ENCODE measurements at places on chromosomes 11 and 22.

DNA sequence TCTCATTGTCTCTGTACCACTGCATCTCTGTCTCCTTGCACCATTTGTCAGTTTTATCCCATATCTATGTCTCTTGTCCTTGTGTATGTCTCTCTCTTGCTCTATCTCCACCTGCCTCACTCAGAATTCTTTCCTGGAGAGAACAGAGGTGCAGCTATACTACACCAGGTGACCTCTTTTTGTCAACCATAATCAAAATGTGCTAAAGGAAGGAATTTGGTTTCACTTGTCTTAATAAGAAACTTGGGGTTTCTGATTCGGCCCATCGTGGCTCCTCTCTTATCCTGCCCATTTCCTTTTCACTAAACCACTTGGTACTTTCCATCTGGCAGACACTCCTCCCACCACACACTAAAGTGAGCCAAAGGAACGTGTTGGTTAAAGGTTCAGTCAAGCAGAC lies 2.0 kb upstream of the C11orf42 start:
- DNase-seq: no peak

GRCh38 chr11:4522339-4522738 lies 22.7 kb upstream of the OR52M1 start:
- no peak for DNase-seq

- DNase-seq: no peak
Observed at GRCh38 chr11:126725521-126725920, 275.0 kb downstream of the KIRREL3 start.

DNA sequence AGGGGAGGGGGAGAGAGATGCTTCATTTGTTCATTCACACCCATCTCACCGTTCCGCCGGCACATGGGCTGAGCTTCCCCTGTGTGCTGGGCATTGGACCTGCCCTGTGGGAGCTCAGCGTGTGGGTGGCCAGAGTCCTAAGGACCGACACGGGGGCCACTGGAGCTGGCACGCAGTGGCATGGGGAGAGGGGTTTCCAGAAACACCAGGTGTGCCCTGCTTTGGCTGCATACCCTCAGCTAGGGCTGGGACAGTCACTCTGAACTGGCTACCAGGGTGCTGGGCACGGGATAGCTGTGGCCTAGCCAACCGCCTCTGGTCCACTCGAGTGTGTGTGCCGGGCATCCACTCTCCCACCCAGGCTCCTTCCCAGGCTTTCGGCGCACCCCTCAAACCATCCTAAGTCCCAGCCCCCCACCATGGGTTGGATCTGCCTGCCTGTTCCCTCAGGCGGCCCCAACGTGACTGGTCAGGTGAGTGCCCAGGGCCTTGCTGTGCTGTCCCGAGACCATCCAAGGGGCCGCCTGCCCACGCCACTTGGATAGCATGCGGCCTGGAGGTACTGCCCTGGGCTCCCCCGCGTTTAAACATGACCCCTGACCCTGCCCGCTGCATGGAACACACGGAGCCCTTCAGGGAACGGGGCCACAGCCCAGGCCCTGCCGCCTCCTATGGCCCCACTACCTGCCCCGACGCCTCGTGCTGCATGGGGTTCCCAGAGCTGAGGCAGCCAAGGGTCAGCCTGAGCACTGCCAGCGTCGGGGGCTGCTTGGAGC lies 51.6 kb upstream of the LINC01488 start:
- no peak for DNase-seq

DNA sequence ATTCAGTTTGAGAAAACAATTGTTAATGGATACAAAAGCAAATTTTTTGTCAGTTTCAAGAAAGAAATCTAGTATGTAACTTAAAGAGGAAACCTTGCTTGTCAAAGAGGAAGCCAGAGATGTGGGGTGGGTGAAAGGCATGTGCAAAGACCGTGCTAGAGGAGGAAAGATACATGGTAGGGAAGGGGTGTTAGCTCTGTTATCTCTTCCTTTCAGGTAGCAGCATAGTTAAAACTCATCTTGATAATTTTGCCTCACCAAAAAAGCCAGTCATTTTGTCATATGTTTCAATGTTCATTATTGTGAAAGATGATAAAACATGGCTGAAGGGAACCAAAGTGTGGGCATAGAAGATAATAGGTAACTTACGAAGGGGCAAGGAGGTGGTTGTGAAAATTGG lies 2.6 kb upstream of the MS4A2 start:
- no peak for DNase-seq

DNA sequence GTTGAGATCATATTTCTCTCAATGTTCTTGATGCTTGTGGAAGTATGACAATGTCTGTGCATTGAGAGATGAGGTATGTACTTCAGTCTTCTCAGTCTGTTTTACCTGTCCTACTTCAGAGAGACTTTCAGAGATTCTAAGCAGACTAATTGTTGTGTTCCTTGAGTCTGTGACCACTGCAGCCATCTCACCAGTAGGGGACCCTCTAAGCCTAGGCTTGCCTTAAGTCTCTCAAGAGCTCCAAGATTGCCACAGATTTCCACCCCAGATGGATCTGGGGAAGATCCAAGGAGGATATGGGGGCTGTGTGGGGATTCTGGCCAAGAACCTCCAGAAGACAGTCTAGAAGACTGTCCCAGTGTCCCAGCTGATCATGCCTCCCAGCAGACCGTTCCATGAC lies 179.9 kb upstream of the PLET1 start:
- no peak for DNase-seq

- no peak for DNase-seq
Observed at GRCh38 chr22:41826430-41827383, 6.2 kb upstream of the SREBF2 start.

DNA sequence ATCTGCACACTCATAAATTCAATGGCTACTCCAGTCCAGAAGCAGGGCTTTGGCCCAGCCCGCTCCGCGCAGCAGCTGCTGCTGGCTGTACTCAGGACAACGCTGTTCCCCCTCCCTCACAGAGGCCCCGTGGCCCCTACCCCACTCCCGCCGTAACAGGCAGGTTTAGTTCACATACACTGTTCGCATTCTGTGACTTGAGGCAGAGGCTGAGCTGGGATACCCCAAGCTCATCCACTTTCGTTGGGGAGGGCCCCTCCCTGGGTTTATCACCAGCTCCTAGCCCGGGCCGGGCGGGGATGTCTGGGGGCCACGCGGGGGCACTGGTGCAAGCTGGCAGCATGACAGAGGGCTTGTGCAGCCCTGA lies 52.4 kb downstream of the SYT13 start:
- DNase-seq: no peak

DNA sequence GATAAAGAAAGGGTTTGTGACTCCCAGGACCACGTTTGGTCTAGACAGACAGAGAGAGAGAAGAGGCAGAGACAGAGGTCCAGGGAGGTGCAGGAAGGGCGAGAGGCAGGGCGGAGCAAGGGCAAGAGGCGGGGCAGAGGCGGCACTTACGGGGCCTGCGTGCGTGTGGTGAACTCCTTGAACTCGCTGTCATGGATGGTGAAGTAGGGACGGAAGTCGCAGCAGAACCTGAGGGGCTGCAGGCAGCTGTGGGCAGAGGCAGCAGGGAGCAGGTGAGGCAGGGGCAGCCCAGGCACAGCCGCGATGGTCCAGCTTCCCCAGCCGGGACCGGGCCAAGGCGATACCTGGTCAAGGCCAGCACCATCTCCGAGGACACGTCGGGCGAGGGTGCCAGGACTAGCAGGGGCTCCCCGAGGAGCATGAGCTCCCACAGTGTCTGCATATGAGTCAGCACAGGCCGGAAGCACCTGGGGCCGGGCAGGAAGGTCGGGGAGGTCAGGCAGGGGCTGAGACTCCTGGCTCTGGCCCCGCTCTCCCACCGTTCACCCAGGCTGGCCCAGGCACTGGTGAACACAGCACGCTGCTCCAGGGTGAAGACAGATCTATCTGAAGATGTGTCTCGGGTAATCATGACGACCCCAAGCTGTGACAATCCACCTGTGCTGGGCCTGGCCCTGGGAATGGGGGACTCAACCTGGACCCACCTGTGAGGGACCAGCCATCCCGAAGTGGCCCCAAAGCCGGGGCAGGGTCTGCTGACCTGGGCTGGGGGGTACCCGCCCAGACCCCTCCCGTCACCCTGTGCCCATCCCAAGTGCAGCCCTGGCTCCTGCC lies 7.2 kb upstream of the PLXNB2 start:
- peak; percentile 96 for DNase-seq

DNA sequence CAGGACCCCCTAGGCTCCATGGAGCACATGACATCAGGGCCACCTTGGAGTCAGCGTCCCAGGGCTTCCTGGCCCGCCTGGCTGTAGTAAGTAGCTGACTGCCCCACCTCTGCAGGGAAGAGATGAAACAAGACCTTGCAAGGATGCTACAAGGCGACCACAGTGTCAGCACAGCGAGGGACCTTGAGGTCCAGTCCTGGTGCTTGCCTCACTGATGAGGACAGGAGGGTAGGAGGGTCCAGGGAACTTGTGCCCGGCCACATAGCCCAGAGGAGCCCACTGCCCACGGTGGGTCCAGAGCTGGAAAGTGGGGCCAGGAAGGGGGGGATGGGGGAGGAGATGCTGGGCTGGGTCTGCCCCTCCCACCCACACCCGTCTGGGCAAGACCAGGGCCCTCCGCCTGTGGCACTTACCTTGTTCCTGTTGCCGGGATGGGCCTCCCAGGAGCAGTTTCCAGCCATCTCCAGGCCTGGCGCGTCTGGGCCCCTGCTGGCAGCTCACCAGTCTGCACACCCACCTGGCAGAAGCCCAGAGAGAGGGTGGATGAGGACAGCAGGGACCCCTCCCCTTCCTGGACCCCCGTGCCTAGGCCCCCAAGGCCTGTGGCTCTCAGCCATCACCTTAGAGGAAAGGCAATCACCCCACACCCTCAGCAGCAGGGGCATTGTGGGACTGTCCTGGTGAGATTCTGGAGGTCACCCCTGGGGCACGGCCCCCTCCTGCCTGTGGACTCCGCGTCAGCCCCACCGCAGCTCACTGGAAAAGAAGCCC lies 3.4 kb downstream of the MRGPRF start:
- no peak for DNase-seq

- DNase-seq: no peak
Observed at GRCh38 chr11:35937700-35938099, 6.2 kb upstream of the LDLRAD3 start.

DNA sequence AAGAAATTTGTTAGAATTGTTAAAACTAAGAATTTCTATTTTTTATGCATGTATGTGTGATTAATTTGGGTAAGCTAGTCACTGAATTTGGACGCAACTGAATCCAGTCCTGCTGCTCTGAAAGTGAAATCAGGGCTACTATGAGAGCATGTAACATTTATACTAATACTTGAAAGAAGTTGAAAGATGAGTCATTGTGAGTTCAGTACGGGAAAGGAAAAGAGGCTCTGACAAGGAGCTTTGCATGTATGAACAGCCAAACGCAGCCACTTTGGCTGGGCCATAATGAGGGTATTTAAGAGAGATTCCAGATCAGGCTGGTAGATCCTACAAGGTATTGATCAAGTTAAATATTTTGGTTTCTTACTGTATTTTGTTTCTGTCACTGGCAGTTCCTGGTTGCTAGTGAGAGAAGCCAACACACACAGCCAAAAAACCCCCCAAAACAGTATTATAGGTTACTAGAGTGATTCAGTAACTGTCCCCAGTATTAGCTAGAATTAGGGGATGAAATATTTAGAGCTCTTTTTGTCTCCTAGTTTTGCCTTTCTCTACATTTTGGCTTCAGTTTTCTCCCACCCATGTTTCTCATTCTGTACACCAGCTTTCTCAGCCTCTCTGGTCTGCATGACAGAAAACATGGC lies 14.1 kb downstream of the AASDHPPT start:
- DNase-seq: peak; percentile 17
